SJCRH30 (cell line): ENCODE measurements at places on chromosomes 2 and 18.

GRCh38 chr18:74356959-74357358 is 41.3 kb downstream of the C18orf63 start:
- no peak overlapping the region for H3K27ac ChIP-seq
- no peak overlapping the region for H3K4me3 ChIP-seq
- DNase-seq, result no peak
- H3K27me3 ChIP-seq, result no peaks in the 10 kb centered on the region

- H3K4me3 ChIP-seq, result no peak overlapping the region
- H3K4me1 ChIP-seq, result no peaks in the 10 kb centered on the region
- H3K27ac ChIP-seq, result no peak overlapping the region
- H3K27me3 ChIP-seq, result no peaks in the 10 kb centered on the region
Measured at GRCh38 chr2:216670266-216671080, 24.9 kb downstream of the IGFBP5 start.

GRCh38 chr2:79740879-79741443 is 228.1 kb downstream of the CTNNA2 start:
- peaks cover 3% of the 10 kb centered on the region for H3K27me3 ChIP-seq
- H3K4me3 ChIP-seq, result no peak overlapping the region
- H3K36me3 ChIP-seq, result no peaks in the 10 kb centered on the region; the same call in 1 of the 2 replicates
- DNase-seq, result no peak
- H3K4me1 ChIP-seq, result no peaks in the 10 kb centered on the region
- H3K27ac ChIP-seq, result no peak overlapping the region

GRCh38 chr18:28854964-28855363 is 678.0 kb upstream of the CDH2 start:
- no peaks in the 10 kb centered on the region for H3K27me3 ChIP-seq
- H3K36me3 ChIP-seq, result no peaks in the 10 kb centered on the region
- H3K27ac ChIP-seq, result no peak overlapping the region
- no peak overlapping the region for H3K4me3 ChIP-seq
